Muscle of arm (tissue), 14 donors: ENCODE measurements at places on chromosomes 3 and 15. TPM values are rescaled to one million over a fixed set of nuclear protein-coding genes. Genes with fewer than 3 reads are reported as not detected.

GRCh38 chr3:25097023-25097422, 331.0 kb upstream of the RARB start:
- no peak for DNase-seq

DNA sequence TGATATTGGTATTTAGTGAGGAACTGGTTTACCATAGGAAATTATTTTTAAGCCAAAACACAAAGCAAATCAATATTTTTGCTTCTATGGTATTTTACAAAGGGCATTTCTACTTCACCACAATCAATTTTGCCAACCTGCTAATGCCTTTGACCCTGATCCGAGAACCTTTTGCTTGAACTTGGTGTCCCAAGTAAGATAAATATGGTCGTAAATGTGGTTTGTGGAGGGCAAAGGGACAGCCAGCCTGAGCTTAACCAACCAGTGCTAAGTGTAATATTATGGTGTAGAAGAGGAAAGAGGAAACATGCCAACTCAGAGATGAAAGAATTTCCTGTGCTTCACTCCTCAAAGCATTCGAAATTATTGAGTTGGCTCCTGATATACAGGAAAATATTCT, 148.4 kb downstream of the C3orf38 start:
- DNase-seq: no peak

DNA sequence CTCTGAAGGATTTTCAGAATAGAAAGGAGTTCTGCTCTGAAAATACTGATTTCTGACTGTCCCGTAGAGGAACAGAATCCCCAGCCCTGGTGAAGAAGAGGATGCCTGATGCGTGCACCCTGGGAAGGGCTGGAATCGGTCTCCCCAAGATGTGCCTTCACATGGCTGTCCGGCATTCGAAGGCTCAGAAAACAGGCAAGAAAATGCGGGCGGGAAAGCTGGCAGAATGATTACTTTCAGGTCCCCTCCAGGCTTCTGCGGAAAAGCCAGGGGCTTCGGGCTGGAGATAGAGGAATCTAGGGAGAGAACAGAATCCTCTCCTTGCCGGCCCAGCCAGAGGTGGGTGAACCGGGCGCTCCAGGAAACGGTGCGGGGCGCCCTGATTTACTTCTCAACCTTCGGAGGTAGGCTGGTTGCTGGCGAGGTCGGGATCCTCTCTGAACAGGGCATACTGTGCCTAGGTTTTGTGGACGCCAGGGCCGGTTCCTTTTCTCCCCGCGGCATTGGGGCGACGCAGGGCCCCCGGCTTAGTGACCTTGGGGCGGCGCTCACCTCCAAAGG, 2.5 kb downstream of the FOXL2NB start:
- no peak for DNase-seq

GRCh38 chr3:189974359-189974758, 146.3 kb downstream of the P3H2 start:
- no peak for DNase-seq

TRIM42 gene
- polyA plus RNA-seq: not detected

DNAJB8 gene
- polyA plus RNA-seq: not detected

ZCWPW2 gene
- polyA plus RNA-seq: 2.5 TPM

AAGAB gene
- polyA plus RNA-seq: not detected
